ENCODE measurements at places on chromosomes 1 and 21.

DNA sequence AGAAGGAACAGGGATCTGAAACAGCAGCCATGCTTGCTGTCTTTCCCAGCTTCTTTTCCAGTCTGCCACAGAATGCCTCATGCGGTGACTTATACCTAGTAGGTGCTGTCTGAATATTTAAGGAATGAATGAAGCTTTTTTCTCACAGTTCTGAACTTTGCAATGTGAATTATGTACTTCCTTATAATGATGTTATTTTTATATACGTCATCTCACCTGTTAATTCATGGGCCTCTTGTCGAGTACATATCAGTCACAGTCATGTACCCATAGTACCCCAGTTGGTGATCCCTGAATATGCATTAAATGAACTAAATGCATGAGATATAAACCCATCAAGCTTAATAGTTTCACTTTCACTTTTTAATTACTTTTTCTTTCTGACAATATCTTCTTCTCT, 132.7 kb downstream of the NTNG1 start:
- H3K27ac ChIP-seq: no peak overlapping the region
- peaks cover 3% of the 10 kb centered on the region for H3K4me1 ChIP-seq
- no peak overlapping the region for H3K4me3 ChIP-seq

GRCh38 chr1:65001231-65001792, 35.0 kb upstream of the JAK1 start:
- peak overlapping the region; percentile 38 for H3K27ac ChIP-seq
- peak; percentile 26 for DNase-seq
- H3K4me1 ChIP-seq: peaks cover 30% of the 10 kb centered on the region
- peak overlapping the region; percentile 41 for H3K4me3 ChIP-seq
- peaks cover 31% of the 10 kb centered on the region for H3K27me3 ChIP-seq

- peaks cover 41% of the 10 kb centered on the region for H3K4me1 ChIP-seq
- H3K36me3 ChIP-seq: peaks cover 17% of the 10 kb centered on the region
- no peak for DNase-seq
These were observed 190.0 kb upstream of the SAMSN1 start for GRCh38 chr21:14736162-14736561.

GRCh38 chr1:7331926-7332535, 439.1 kb upstream of the VAMP3 start:
- no peaks in the 10 kb centered on the region for H3K27me3 ChIP-seq
- no peak overlapping the region for H3K4me3 ChIP-seq
- no peak overlapping the region for H3K27ac ChIP-seq
- no peaks in the 10 kb centered on the region for H3K36me3 ChIP-seq
- H3K4me1 ChIP-seq: no peaks in the 10 kb centered on the region
- DNase-seq: no peak

DNA sequence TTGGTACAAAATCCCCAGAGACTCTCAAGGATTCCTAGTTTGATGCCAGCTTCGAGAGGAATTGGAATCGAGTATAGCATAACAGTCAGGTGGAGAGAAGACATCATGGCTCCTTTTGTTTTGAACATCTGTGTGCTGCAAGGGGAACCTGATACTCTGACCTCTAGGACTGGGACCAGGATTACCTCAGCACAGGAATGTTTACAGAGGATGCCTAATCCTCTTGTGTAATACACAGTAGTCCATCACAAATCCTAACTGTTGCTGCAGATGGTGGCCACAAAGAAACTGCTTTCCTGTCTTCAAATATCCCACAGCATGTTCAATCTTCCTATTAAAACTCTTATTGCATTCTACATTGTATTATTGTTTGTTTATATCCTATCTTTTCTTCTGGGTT, 111.8 kb upstream of the PRMT6 start:
- no peak overlapping the region for H3K27ac ChIP-seq
- DNase-seq: no peak
- H3K27me3 ChIP-seq: no peaks in the 10 kb centered on the region
- no peaks in the 10 kb centered on the region for H3K36me3 ChIP-seq
- no peaks in the 10 kb centered on the region for H3K4me1 ChIP-seq

GRCh38 chr1:160710517-160711252, 937 bp downstream of the CD48 start:
- peaks cover 18% of the 10 kb centered on the region for H3K36me3 ChIP-seq
- peaks cover 28% of the 10 kb centered on the region for H3K4me1 ChIP-seq
- H3K4me3 ChIP-seq: no peak overlapping the region
- no peaks in the 10 kb centered on the region for H3K27me3 ChIP-seq
- no peak overlapping the region for H3K27ac ChIP-seq
- no peak for DNase-seq

- no peaks in the 10 kb centered on the region for H3K27me3 ChIP-seq
- no peaks in the 10 kb centered on the region for H3K4me1 ChIP-seq
- no peaks in the 10 kb centered on the region for H3K36me3 ChIP-seq
These were observed 550.2 kb downstream of the USP25 start for GRCh38 chr21:16279731-16280581.

DNA sequence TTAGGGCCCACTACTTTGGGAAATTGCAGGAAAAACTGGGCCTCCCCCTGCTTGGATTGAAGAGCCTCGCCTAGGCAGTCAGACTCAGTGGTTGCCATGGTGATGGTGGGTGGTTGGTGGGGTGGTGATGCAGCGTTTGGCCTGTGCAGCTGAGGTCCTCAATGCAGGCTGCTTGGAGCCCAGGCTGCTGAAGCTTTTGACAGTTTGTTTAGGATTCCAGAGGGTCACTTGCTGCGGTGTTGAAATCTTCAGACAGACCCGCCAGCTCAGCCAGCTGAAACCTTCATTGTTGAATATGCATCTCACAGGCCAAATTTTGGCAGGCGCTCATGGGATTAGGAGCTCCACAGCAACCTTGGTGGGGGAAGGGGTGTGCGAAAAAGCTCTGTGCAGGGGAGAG, 67.9 kb downstream of the CACNA1E start:
- no peak overlapping the region for H3K4me3 ChIP-seq
- H3K4me1 ChIP-seq: no peaks in the 10 kb centered on the region
- no peak overlapping the region for H3K27ac ChIP-seq
- peaks cover 6% of the 10 kb centered on the region for H3K27me3 ChIP-seq
- no peaks in the 10 kb centered on the region for H3K36me3 ChIP-seq

- peaks cover 18% of the 10 kb centered on the region for H3K27me3 ChIP-seq
- peaks cover 11% of the 10 kb centered on the region for H3K4me1 ChIP-seq
- no peaks in the 10 kb centered on the region for H3K36me3 ChIP-seq
- no peak for DNase-seq
- H3K27ac ChIP-seq: no peak overlapping the region
These were observed 1.1 kb upstream of the C2CD2 start for GRCh38 chr21:41954654-41955499.

GRCh38 chr1:200414657-200415056, 4.8 kb upstream of the ZNF281 start:
- DNase-seq: no peak
- no peak overlapping the region for H3K4me3 ChIP-seq
- peaks cover 3% of the 10 kb centered on the region for H3K36me3 ChIP-seq
- peaks cover 24% of the 10 kb centered on the region for H3K4me1 ChIP-seq
- no peak overlapping the region for H3K27ac ChIP-seq
